Left ventricle myocardium inferior (tissue), 1 donor: ENCODE measurements at places on chromosomes 3 and 15.
A peak's percentile ranks its signal among the peaks of the same experiment; 100 is the strongest.

GRCh38 chr15:82306791-82307713 is 42.2 kb downstream of the GOLGA6L10 start:
- DNase-seq: no peak

- DNase-seq: no peak
These were observed 107.2 kb downstream of the CHST2 start for GRCh38 chr3:143226678-143227291.

DNA sequence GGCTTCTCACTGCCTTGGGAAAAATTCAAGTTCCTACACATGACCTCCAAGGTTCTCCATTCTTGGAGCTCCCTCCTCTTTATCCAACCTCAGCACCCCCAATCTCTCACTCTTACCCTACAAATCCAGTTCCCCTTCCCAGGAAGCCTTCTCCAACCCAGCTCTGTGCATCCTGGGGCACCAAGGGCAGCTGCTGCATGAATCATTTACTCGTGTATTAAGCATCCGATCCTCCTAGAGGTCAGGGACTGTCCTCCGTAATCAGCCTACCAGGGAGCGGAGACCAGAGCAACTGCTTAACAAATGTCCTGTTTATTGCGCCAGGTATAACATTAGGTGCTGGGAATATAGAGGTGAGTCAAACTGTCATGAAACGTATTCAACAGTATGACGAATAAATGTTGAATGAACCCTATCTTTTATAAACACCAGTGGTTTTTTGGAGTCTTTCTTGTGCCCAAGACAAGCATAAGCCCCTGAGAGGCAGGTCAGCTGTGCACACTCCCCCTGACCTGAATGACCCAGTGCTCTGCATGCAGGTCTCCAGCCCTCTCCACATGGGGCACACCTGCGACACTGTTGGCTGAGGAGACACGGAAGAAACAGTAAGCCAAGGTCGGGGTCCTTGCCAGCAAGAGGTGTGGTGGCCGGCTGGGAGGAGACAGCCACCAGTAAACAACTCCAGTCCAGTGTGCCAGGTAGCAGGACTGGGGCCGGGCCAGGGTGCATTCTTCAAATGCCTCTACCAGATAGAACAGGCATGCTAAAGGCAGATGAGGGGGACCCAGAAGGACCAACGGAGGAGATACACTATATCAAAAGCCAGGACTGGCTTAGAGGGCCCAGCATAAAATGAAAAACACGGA is 27.6 kb downstream of the ANP32A start:
- peak; percentile 41 for DNase-seq

- DNase-seq: no peak
These were observed 79.1 kb downstream of the SLC25A26 start for GRCh38 chr3:66299891-66300290.

- DNase-seq: peak; percentile 18
These were observed 1.0 kb downstream of the MYO9A start for GRCh38 chr15:72116731-72117485.

DNA sequence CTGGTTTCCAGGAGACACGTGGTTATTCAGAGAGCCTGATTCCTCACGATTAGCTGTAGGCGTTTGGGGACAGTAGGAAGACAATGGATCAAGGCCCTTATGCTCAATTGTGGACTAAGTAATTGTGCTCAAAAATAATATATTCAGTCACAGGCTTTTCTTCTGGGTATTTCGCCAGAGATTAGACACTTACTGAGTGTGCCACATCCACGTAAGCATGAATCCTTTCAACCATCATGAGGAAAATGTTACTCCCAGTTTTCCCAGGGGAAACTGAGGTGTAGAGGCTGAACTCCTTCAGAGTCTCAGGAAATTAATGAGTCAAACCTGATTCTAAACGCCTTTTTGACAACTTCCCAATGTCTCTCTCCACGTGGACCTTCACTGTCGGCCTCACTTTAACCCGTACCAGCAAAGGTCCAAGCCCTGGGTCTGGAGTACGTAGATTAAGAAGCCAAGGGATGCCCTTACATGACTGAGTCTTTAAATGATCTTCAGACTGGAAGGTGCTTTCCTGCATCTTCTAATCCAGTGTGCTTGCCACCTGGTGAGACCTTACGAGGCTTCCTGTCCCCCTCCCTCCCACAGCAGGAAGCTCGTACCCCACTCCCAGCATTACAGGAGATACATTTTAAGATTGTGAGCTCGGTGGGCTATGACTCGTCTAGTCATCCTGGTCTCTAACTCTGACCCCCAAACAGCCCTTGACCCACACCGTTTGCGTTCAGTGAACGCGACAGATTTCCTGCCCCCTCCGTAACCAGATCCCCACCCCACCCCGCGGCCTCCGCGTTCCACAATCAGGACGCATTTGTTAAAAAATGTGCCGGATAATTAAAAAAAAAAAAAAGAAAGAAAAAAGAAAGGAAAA is 1.7 kb downstream of the PKM start:
- DNase-seq: peak; percentile 25

- DNase-seq: no peak
These were observed 23.7 kb upstream of the CD276 start for GRCh38 chr15:73660455-73660854.

- DNase-seq: no peak
These were observed 261.0 kb downstream of the ADAMTSL3 start for GRCh38 chr15:83914906-83915305.

DNA sequence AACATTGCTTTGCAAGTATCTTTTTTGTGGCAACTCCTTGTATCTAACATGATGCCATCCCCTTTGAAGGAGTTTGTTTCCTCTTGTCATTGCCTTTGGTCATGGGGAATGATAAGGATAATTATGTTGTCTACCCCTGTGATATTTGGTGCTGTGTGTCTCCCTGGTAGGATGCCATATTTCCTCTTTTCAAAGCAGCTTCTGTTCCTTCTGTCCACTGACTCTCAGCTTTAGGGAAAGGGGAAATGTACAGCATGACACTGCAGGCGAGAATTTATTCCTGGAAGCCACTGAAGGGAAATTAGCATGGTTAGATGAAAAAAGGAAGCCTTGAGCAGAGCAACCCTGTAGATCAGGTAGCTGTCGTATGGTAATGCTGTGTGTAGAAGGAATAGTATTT is 576.7 kb downstream of the CADM2 start:
- no peak for DNase-seq

GRCh38 chr15:62676891-62677290 is 365.7 kb upstream of the TPM1 start:
- DNase-seq: no peak

GRCh38 chr3:146712806-146713205 is 107.7 kb upstream of the PLSCR5 start:
- DNase-seq: no peak

DNA sequence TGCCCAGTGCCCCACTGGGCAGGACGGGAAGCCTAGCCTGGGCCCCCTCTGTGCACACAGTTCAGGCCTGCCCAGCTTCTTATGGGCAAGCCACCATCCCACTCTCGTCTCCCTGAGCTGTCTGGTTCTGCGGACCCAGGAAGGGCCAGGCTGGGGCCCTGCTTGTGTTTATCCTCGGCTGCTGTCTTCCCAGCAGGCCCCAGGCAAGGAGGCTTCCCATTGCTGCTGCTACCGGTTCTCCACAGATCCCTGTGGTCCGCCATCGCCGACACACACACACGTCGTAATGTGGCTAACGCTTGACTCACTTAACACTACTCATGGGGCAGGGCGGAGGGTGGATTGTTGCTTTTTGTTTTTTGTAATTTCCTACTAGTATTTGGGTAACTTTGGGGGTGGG is 52.4 kb upstream of the SLC6A1 start:
- DNase-seq: no peak

DNA sequence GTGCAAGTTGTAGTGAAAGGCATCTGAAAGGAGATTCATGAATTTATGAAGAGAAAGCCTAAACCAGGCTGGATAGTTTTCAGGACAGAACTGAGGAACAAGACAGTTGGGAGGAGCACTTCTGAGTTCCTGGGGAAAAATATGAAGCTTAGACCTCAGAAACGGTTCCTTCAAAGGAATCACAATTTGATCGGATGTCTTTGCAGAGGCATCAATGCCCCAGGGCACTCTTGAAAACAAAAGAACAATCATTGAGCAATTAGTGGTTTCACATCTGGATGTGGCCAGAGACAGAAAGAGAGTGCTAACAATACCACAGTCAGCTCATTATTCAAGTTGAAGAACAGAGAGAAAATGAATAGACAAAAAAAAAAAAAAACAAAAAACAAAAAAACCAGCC is 86.2 kb downstream of the KLF13 start:
- no peak for DNase-seq

DNA sequence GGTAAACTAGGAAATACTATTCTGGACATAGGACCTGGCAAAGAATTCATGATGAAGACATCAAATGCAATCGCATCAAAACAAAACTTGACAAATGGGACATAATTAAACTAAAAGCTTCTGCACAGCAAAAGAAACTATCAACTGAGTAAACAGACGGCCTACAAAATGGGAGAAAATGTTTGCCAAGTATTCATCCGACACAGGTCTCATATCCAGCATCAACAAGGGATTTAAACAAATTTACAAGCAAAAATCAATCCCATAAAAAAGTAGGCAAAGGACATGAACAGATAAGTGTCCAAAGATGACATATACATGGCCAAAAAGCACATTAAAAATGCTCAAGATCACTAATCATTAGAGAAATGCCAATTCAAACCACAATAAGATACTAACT is 1088.9 kb downstream of the NAALADL2 start:
- no peak for DNase-seq
